ENCODE measurements at places on chromosomes 2 and 18. TPM values are rescaled to one million over a fixed set of nuclear protein-coding genes. Genes with fewer than 3 reads are reported as not detected.

Gene WDR7
- polyA plus RNA-seq = 4.0 TPM

Gene FHOD3
- 68.7 TPM for polyA plus RNA-seq

Gene STARD6
- not detected for polyA plus RNA-seq

Gene PARD3B
- 4.4 TPM for polyA plus RNA-seq

Gene DSG2
- polyA plus RNA-seq = 0.74 TPM

Gene LRRC30
- polyA plus RNA-seq = not detected

Gene CFAP65
- polyA plus RNA-seq = 0.05 TPM

Gene KANSL3
- polyA plus RNA-seq = 22.3 TPM

Gene ST6GAL2
- 0.07 TPM for polyA plus RNA-seq

Gene DQX1
- not detected for polyA plus RNA-seq

Gene STK39
- 11.1 TPM for polyA plus RNA-seq

Gene IL1R1
- 58.7 TPM for polyA plus RNA-seq

Gene RNF152
- 2.7 TPM for polyA plus RNA-seq

Gene TUBA3E
- not detected for polyA plus RNA-seq

Gene CAPN13
- 0.32 TPM for polyA plus RNA-seq

Gene RNASEH1
- polyA plus RNA-seq = 9.7 TPM

Gene RSAD2
- polyA plus RNA-seq = 8.1 TPM

Gene GATA6
- 55.7 TPM for polyA plus RNA-seq

Gene ABHD1
- polyA plus RNA-seq = 0.90 TPM

Gene PTH2R
- polyA plus RNA-seq = 0.84 TPM

Gene ARHGAP15
- polyA plus RNA-seq = 8.3 TPM

Gene GKN2
- polyA plus RNA-seq = not detected

Gene ZAP70
- 5.9 TPM for polyA plus RNA-seq

Gene C2orf78
- polyA plus RNA-seq = not detected

Gene PLEKHM3
- polyA plus RNA-seq = 11.0 TPM

Gene AUP1
- 118 TPM for polyA plus RNA-seq

Gene CNTNAP5
- not detected for polyA plus RNA-seq

Gene NDUFAF7
- polyA plus RNA-seq = 42.5 TPM

Gene SLC8A1
- 0.54 TPM for polyA plus RNA-seq

Gene LDAH
- 7.0 TPM for polyA plus RNA-seq

Gene NCL
- 1,227 TPM for polyA plus RNA-seq

Gene LAMA3
- polyA plus RNA-seq = 2.3 TPM

Gene VWC2L
- not detected for polyA plus RNA-seq

Gene OST4
- polyA plus RNA-seq = 387 TPM

Gene KIF5C
- 16.0 TPM for polyA plus RNA-seq

Gene CENPA
- polyA plus RNA-seq = 0.20 TPM

Gene STK36
- polyA plus RNA-seq = 109 TPM

Gene SIX2
- not detected for polyA plus RNA-seq

Gene POTEC
- not detected for polyA plus RNA-seq

Gene CYP26B1
- 0.53 TPM for polyA plus RNA-seq

Gene SMYD1
- 0.08 TPM for polyA plus RNA-seq

Gene CEP192
- polyA plus RNA-seq = 17.9 TPM

Gene HOXD12
- polyA plus RNA-seq = not detected

Gene EMILIN2
- polyA plus RNA-seq = 3.3 TPM

Gene SGO2
- 2.2 TPM for polyA plus RNA-seq

Gene SRBD1
- polyA plus RNA-seq = 18.3 TPM

Gene FRZB
- polyA plus RNA-seq = 2.2 TPM

Gene IL36A
- not detected for polyA plus RNA-seq

Gene SULT1C4
- 0.34 TPM for polyA plus RNA-seq
